Bronchial epithelial cell (primary cell): ENCODE measurements at places on chromosomes 11 and 22. TPM values are rescaled to one million over a fixed set of nuclear protein-coding genes. Genes with fewer than 3 reads are reported as not detected.

GRCh38 chr22:36199001-36199551 lies 2.5 kb downstream of the APOL4 start:
- no peak for DNase-seq

GRCh38 chr11:34501949-34502348 lies 11.6 kb downstream of the ELF5 start:
- no peak for DNase-seq

- no peak for DNase-seq
Measured at GRCh38 chr11:73563539-73564200, 34.2 kb downstream of the FAM168A start.

GRCh38 chr11:85827748-85828639 lies 17.1 kb upstream of the SYTL2 start:
- peak; percentile 89 for DNase-seq

GRCh38 chr11:34655335-34656008 lies 34.6 kb downstream of the EHF start:
- peak; percentile 83 for DNase-seq

OR51E2 gene
- not detected in 2 replicates for total RNA-seq

TMEM191C gene
- total RNA-seq, result 1.3 TPM in 2 replicates

NCF4 gene
- total RNA-seq, result not detected in 2 replicates
